ENCODE measurements at places on chromosomes 5 and 9. TPM values are rescaled to one million over a fixed set of nuclear protein-coding genes. Genes with fewer than 3 reads are reported as not detected.

ABL1 gene
- total RNA-seq = 69.7 TPM

FOXI1 gene
- not detected for total RNA-seq

RASGRF2 gene
- total RNA-seq = 32.9 TPM

SPATA31A3 gene
- not detected for total RNA-seq

KCTD16 gene
- total RNA-seq = 0.44 TPM

CCIN gene
- not detected for total RNA-seq

PCDHB16 gene
- 9.2 TPM for total RNA-seq

STOML2 gene
- 96.9 TPM for total RNA-seq

C7 gene
- total RNA-seq = 87.0 TPM

PCDHGA12 gene
- 11.3 TPM for total RNA-seq

GRM6 gene
- not detected for total RNA-seq

GPX3 gene
- total RNA-seq = 5,426 TPM

TNC gene
- 154 TPM for total RNA-seq

MSX2 gene
- 0.44 TPM for total RNA-seq

ROR2 gene
- 2.1 TPM for total RNA-seq

STC2 gene
- 0.90 TPM for total RNA-seq

PCAT7 gene
- total RNA-seq = 0.22 TPM

HAPLN1 gene
- not detected for total RNA-seq

PCDHGB7 gene
- 14.6 TPM for total RNA-seq

SLCO4C1 gene
- not detected for total RNA-seq

TBCA gene
- total RNA-seq = 83.2 TPM

SOX30 gene
- total RNA-seq = not detected

ZNF618 gene
- 11.6 TPM for total RNA-seq

MEIKIN gene
- total RNA-seq = not detected

ACTBL2 gene
- total RNA-seq = not detected

SEMA5A gene
- total RNA-seq = 36.3 TPM

RNF180 gene
- 6.0 TPM for total RNA-seq

GRXCR2 gene
- not detected for total RNA-seq

DDX4 gene
- total RNA-seq = not detected

ANKRD18B gene
- total RNA-seq = not detected

MPDZ gene
- total RNA-seq = 70.1 TPM

SOHLH1 gene
- not detected for total RNA-seq

FOXB2 gene
- not detected for total RNA-seq

JAKMIP2 gene
- total RNA-seq = 16.3 TPM

F2RL1 gene
- total RNA-seq = 1.1 TPM

CTNND2 gene
- total RNA-seq = not detected

TUBB4B gene
- 170 TPM for total RNA-seq

OR1Q1 gene
- not detected for total RNA-seq

C9orf72 gene
- total RNA-seq = 21.3 TPM

SARDH gene
- 5.4 TPM for total RNA-seq

SLC34A1 gene
- not detected for total RNA-seq
